Right cardiac atrium (tissue), 5 donors: ENCODE measurements at places on chromosomes 16 and 17. TPM values are rescaled to one million over a fixed set of nuclear protein-coding genes. Genes with fewer than 3 reads are reported as not detected.

Gene KCNH6
- total RNA-seq: not detected

GRCh38 chr16:1641261-1641660 lies 29.1 kb downstream of the CRAMP1 start:
- no peak for DNase-seq

DNA sequence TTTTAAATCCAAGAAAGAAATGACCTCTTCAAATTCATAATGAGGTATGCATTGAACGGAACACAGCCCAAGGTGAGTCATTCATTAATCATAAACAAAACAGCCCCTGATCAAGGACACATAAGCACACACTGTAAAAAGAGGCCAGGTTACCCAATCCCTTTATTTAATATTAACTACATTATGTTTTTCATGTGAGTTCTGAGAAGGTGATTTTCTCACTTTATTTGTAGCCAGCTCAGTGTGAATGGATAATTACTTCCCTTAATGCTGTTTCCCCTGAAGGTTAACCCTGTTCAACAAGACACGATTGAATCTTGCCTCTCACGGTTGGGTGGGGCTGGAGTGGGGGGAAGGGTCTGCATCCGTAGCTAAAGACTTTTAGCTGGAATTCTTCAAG lies 257.3 kb upstream of the SALL1 start:
- DNase-seq: no peak

- DNase-seq: no peak
Measured at GRCh38 chr16:27611340-27611739, 61.4 kb downstream of the KATNIP start.

Gene PLEKHG4
- 2.2 TPM for total RNA-seq

GRCh38 chr17:34620458-34620857 lies 41.1 kb downstream of the TMEM132E start:
- DNase-seq: no peak

Gene KRTAP9-3
- not detected for total RNA-seq
